Tongue (tissue), 3 donors: ENCODE measurements at places on chromosomes 3 and 15. TPM values are rescaled to one million over a fixed set of nuclear protein-coding genes. Genes with fewer than 3 reads are reported as not detected.

The P2RY1 gene
- 16.9 TPM for total RNA-seq

The CPA3 gene
- 10.2 TPM for total RNA-seq

The ASB14 gene
- 3.4 TPM for total RNA-seq

The ARIH2 gene
- 116 TPM for total RNA-seq

The TRH gene
- total RNA-seq: 0.62 TPM
